A549 treated with ZK216348 at 1 μM for 4 hours (cell line): ENCODE measurements at places on chromosomes 4 and X. TPM values are rescaled to one million over a fixed set of nuclear protein-coding genes. Genes with fewer than 3 reads are reported as not detected.

Gene PLAC8
- 0.78 to 1.6 TPM (median 1.2 TPM) in 4 of 5 replicates, not detected in the other for total RNA-seq

Gene ZMYM3
- total RNA-seq = 10.7 to 15.5 TPM (median 12.8 TPM) in 5 replicates

Gene PAGE2
- not detected in 5 replicates for total RNA-seq

Gene LDOC1
- 69.6 to 106 TPM (median 99.9 TPM) in 5 replicates for total RNA-seq

Gene GRID2
- total RNA-seq = not detected in 5 replicates
